ENCODE measurements at places on chromosomes 16 and 17.

GRCh38 chr17:79114458-79115301 is 40.1 kb downstream of the ENGASE start:
- DNase-seq: peak; percentile 93

- no peak for DNase-seq
Measured at GRCh38 chr17:42691021-42691545, 8.8 kb downstream of the CNTNAP1 start.

- peak; percentile 51 for DNase-seq
Measured at GRCh38 chr17:29124135-29124924, 55.9 kb downstream of the MYO18A start.

GRCh38 chr16:3161235-3162018 is 26.6 kb upstream of the OR1F1 start:
- peak; percentile 71 for DNase-seq

DNA sequence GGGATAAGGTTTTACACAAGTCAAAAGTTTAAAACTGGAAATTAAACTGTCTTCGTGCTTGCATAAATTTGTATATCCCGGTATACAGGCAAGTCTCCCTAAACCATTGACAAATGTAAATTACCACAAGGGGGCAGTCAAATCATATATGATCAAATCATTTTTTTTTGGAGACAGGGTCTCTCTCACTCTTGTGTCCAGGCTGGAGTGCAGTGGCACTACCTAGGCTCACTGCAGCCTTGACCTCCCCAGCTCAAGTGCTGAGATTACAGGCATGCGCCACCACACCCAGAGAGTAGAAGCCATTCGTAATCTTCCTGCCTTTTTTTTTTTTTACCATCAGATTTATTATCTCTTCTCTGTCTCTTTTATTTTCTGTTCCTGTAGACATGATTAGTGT is 18.5 kb downstream of the TOP2A start:
- peak; percentile 32 for DNase-seq

DNA sequence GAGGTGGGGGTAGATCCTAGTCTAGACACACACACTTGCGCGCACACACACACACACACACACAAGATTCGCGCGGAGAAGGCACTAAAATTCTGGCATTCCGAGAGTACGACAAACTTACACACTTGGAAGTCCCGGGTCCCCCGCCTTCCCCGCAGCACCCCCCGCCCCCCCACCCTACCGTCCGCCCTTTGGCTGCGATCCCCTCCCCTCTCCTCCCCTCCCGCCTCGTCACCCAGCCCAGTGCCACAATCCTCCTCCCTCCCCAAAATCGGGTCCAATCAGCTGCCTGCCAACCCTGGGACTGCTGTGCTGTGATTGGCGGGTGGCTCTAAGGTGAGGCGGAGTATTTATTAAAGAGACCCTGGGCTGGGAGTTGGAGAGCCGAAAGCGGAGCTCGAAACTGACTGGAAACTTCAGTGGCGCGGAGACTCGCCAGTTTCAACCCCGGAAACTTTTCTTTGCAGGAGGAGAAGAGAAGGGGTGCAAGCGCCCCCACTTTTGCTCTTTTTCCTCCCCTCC is at the start of gene SOX9:
SOX9 (plus strand) TSS at position 379 of the 522 bp plus-strand sequence. CDS start 372 bp downstream, outside the sequence.
- peak; percentile 90 for DNase-seq

GRCh38 chr16:82657239-82657638 is 30.5 kb downstream of the CDH13 start:
- DNase-seq: no peak

GRCh38 chr17:6706499-6706898 is 6.7 kb downstream of the SLC13A5 start:
- DNase-seq: no peak

DNA sequence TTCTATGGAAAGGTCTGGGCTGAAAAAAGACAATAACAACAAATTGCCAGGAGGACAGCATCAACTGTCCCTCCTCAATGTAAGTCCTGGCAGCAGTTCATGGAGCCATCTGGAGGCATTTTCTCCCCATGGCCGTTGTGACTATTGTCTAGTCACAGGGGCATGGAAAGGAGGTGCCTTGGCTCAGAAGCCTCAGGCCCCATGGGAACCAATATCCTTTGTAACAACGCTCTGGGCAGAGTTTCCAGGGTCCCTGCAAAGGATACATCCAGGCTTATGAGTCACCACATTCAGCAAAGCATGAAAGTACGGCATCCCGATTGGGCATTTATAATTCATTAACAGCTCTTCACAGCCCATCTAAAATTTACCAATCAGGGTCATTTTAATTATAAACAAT is 85.2 kb downstream of the GLG1 start:
- DNase-seq: no peak

DNA sequence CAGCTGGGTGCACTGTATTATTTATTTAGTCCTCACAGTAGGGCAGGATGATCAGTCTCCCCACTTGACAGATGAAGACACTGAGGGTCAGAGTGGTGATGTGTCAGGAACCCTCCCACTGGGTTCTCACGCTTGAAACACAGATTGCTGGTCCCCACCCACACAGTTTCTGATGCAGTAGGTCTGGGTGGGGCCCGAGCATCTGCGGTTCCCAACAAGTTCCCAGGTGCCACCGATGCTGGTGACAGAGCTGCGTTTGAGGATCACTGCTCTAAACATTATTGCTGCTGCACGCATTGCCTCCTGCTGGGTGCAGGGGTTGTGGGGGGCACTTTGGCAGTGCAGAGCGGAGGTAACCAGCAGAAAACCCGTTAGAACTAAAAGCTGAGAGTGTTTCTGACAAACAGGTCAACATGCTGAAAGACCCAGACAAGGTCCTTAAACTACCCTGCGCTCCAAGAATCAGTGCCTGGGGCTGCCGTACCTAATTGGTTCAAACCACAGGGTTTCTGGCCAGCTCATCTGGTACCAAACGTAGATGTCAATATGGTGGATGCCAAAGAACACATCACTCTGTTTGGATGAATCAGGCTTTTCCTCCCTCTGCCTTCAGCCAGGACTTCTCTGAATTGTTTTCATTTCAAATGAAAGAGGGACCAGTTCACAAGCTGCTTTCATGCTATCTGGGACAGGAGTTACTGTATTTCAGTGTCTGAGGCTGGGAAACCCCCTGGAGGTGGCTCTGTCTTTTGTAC is 76.0 kb downstream of the ABCC1 start:
- no peak for DNase-seq

DNA sequence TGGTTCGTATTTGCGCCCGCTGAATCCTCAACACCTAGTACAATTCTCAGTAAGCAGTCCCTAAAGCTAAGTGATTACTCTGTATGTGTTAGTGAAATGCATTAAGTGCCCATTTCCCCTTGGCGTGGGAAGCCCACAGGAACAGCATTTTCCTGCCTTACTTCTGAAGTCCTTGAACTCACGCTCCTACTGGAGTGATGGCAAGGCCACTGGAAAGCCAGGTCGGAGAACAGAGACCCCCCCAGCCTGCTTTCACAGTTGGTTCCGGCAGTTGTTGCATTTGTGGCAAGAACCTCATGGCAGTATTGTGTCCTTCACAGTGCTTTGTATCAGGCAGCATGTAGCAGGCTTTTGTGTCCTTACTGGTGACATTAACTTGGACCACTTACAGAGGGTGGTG is 340.7 kb downstream of the CDH13 start:
- DNase-seq: no peak

DNA sequence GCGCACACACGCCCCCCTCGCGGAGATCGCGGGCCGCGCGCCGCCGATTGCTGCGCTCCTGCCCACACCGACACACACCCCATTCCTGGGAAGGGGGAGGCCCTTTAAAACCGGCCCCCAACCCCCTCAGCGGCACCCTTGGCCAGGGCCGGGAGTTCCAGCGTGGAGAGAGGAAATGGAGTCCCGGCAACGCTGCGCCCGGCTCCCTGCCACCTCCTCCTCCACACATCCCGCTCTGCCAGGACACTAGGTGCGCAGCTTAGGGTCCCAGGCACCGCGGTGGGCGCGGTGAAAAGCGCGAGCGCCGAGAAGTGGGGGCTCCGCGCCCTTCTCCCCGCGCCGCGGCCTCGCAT is 397 bp downstream of the CDC42EP4 start:
- no peak for DNase-seq

- no peak for DNase-seq
Measured at GRCh38 chr17:8488901-8489300, 53.2 kb downstream of the NDEL1 start.

DNA sequence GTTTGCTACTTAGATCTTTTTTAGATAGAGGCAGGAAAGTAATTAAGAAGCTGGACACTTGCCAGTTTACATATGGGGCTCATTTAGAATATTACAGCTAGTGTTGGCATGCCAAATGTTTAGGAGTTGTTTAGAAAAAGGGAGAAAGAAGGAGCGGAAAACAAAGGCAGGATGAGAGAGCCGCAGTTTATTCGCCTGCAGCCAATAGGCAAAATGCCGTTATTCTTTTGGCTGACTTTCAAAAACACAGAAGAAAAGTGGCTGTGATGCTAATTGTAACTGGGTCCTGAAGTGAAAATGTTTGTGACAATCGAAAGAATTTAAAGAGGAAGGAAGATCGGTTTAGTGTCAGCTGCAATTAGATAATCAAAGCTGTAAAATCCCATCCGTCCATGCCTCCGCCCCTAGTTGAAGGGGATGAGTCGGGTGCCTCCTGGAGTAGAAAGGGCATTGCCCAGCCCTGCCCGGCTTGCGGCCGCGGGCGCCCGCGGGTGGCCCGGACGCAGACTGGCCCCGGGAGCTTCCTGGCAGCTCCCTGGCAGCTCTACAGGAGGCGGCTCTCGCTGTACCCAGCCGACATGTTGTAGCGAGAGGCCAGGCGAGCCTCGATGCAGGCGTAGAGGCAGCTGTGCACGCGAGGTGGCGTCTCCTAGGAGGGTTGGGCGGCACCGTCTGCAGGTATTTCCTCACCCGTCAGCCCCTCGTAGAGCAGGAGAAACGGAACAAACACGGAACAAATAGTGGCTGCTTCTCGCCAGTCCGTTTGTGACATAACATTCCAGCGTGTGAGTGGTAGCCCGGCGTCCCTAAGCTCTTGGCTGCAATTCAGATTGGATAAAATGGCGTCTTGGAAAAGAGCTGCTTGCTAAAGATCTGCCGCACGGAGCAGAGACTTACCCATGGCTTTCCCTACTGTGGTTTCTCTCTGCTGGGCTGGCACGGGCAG is 82.2 kb downstream of the TNRC6C start:
- DNase-seq: peak; percentile 86

- no peak for DNase-seq
Measured at GRCh38 chr17:81161536-81161935, 3.8 kb upstream of the PVALEF start.

DNA sequence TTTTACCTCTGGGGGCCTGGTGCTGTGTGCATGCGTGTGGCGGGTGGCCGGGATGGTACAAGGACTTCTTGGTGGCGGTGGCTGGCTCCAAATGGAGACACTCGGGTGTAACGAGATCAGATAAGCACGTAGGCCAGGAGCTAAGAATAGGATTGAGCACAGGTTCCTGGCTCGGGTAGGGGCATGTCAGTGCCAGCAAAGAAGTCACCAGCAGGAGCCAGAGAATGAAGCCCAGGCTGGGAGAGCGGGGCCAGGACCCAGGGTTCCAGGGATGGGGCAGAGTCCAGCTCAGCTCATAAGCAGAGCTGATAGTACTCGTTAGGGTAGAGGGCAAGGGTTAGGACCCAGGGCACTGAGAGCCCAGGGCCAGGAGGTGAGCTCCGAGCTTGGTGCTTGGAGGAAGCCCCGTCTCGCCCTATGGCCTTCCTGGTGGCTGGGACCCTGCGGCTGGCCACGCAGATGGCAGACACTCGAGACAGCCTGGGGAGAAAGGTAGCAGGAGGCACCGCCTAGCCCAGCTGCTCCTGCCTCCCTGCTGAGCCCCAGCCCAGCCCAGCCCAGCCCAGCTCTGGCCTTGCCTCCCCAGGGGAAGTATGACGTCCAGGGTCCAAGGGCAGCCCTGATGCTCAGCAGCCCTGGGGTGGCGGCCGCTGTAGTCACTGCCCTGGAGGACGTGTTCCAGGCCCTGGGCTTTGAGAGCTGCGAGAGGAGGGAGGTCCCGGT is 8.9 kb downstream of the ZNF213 start:
- no peak for DNase-seq

DNA sequence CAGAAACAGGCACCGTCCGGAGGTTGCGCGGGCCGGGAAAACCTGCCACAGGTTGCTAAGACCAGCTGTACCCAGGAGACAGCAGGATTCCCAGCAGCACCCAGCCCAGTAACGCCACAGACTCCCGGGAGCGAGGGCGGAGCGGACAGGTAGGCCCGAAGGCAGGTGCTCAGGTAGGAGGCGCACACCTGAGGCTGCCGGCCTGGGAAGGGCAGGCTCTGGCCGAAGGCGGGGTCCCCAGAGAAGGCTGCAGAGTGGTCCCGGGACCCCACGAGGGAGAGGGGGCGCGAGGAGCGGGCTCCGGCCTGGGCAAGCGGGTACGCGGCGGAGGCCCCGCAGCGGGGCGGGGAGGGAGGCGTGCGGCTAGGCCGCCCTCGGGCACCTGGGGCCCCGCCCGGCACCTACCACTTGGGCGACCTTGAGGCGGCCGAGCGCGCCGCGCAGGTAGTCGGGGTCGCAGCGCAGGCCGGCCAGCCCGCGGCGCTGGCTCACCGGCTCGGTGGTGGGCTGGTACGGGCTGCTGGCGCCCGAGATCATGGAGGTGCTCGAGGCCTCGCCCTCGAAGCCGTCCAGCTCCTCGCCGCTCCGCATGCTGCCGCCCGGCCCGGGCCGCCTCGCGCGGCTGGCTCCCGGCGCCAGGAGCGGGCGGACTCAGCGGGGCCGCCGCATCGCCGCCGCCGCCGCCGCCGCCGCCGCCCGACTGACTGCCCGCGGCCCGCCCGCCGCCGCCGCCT is 441 bp downstream of the CMTM4 start:
- peak; percentile 39 for DNase-seq

DNA sequence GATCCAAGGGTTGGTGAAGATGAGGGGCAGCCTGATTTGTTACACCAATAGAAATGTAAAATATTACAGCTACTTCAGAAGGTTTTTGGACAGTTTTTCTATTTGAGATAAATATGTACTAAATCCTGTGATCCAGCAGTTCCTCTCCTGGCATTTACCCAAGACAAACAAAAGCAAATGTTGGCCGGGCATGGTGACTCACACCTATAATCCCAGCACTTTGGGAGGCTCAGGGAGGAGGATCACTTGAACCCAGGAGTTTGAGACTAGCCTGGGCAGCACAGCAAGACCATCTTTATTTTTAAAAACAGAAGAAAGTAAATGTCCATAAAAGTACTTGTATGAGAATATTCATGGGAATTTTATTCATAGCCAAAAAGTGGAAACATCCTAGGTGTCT is 64.8 kb upstream of the MRC2 start:
- peak; percentile 5 for DNase-seq

DNA sequence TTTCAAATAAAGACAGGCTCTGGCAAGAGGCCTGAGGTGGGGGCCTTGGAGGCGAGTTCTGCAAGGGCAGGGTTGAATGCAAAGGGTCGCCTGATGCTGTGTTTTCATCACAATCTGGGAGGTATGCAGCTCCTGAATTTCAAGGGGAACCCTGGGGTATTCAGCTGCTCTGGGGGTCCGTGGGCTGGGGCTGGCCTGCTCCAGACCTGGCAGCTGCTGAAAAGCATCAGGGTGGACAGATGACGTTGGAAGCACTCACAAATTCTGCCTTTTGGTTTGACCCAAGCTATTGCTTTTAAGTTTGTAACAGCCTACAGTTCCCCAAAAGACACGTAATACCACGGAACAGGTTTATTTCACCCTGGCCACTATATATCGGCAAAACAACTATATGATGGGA is 1.3 kb downstream of the DNAH17 start:
- DNase-seq: no peak

GRCh38 chr16:1287982-1288670 is 21.3 kb upstream of the UBE2I start:
- DNase-seq: no peak
